Kidney (tissue), 22 donors: ENCODE measurements at places on chromosomes 7 and 10. TPM values are rescaled to one million over a fixed set of nuclear protein-coding genes. Genes with fewer than 3 reads are reported as not detected.
A peak's percentile ranks its signal among the peaks of the same experiment; 100 is the strongest.

- no peaks in the 10 kb centered on the region for H3K36me3 ChIP-seq
- no peak overlapping the region for H3K4me3 ChIP-seq
- no peak overlapping the region for H3K27ac ChIP-seq
- no peaks in the 10 kb centered on the region for H3K4me1 ChIP-seq
- no peaks in the 10 kb centered on the region for H3K27me3 ChIP-seq
These were observed 104.7 kb downstream of the EVX1 start for GRCh38 chr7:27347276-27347640.

GRCh38 chr7:2614631-2615330 lies 17.0 kb upstream of the TTYH3 start:
- H3K27ac ChIP-seq: no peak overlapping the region
- no peaks in the 10 kb centered on the region for H3K36me3 ChIP-seq
- DNase-seq: peak; percentile 73
- peaks cover 4% of the 10 kb centered on the region for H3K4me1 ChIP-seq

GRCh38 chr10:86402283-86402941 lies 35.8 kb upstream of the GRID1 start:
- no peaks in the 10 kb centered on the region for H3K36me3 ChIP-seq
- no peak for DNase-seq
- H3K27me3 ChIP-seq: no peaks in the 10 kb centered on the region
- H3K27ac ChIP-seq: no peak overlapping the region
- H3K4me1 ChIP-seq: no peaks in the 10 kb centered on the region

DNA sequence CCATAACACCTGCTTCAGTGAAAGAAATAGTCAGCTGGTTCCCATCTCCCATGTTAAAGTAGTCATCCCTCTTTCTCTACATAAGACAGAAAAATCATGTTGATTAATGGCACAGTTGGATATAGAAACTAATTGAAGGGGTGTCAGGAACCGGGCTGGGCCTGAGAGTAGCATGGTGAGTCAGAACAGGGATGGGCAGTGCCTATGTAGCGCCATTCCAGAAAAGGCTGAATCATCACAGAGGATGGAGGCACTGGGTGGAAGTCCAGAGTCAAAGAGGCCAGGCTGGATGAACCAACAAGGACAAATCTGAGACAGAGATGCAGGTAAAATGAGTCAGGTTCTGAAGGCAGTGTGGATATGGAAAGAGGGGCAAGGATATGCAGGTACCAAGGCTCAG lies 201.2 kb downstream of the LHFPL3 start:
- no peak for DNase-seq
- no peaks in the 10 kb centered on the region for H3K4me1 ChIP-seq
- no peak overlapping the region for H3K27ac ChIP-seq

CFAP46 gene
- total RNA-seq: 8.3 TPM

DNA sequence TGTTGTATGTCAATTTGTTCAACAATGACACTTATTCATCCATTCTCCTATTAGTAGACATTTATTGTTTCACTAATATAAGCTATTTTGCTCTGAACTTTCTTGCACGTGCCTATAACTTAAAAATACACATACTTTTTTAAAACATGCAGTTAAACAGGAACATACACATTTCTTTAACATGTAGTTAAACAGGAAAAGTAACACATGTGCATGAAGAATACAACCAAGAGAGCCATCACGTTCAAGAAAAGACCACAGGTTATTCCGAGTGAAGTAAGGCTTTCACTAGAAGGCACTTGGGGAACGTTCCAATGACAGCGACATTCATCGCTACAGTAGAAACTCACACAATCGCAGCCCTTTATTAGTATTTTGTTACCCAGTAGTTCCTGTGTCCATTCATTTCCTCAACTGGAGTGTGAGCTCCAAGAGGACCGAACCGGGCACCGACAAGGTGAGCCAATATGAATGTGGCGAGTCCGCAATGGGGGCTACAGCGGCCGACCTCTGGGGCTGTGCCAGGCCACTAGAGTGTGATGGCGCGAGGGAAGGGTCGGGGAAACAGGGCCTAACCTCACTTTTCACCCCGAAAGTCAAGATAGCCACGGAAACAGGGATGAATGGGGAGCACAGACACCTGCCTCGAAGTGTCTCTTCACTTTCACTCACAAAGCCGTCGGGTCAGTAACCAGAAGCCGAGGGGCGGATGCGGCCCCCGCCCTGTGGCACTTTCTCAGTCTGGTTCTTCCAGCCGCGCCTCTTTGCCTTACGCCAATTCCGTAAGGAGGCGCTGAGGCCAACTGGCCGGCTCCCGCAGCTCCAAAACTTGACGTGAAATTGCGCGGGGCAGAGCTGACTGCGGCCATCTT lies 775 bp upstream of the SEPTIN7 start:
- DNase-seq: peak; percentile 96
- H3K4me1 ChIP-seq: peaks cover 13% of the 10 kb centered on the region
- peak overlapping the region; percentile 99 for H3K27ac ChIP-seq
- H3K27me3 ChIP-seq: no peaks in the 10 kb centered on the region

PTF1A gene
- total RNA-seq: not detected
